NCI-H69 (cell line): ENCODE measurements at places on chromosomes 2 and 18.

DNA sequence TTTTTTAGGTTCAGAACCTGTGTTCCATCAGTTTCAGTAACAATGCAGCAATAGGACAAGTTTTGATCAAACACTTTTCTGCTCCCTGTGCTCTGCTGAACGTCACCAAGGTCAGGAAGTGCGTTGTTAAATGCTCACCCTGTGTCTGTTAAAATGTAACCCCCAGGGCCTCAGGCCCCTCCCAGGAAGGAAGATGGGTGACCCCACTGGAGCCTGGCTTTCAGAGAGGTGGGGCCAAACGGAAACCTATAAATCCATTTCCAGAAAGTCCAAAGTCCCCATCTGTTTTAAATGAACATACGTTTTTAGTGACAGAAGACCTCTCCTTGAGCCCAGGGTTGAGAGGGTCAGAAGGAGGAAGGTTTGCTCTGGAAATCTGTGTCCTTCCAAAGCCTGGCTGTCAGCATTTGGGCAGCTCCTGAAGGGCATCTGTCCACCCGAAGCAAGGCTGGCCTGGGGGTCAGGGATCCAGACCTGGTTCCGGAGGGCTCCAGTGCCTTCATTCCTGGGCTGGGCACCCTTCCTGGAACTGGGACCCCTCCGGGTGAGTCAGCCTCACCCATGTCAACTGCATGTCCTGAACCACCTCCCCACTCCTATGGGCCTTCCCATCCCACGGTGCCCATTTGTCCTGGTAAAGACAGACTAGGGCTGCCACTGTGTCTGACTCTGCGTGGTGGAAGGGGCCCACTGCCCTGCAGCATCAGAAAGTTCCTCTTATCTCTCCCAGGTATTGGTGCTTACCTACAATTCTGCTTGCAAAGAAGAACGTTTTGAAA is 117.4 kb upstream of the COPS8 start:
- no peak for DNase-seq

DNA sequence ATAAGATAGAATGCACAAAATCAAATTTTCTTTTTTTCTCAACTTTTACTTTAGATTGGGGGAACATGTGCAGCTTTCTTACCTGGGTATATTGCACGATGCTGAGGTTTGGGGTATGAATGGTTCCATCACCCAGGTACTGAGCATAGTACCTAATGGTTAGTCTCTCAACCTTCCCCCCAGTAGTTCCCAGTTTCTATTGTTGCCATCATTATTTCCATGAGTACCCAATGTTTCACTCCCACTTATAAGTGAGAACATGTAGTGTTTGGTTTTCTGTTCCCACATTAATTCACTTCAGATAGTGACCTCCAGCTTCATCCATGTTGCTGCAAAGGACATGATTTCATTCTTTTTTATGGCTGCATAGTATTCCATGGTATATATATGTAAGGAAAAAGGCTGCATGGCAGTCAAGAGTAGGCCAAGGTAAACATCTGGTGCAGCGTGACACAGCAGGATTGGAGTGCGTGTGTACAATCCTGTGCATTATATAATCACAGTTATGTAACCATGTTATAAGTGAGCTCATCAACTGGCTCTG is 10.5 kb upstream of the C2orf42 start:
- no peak for DNase-seq

- no peak for DNase-seq
Observed at GRCh38 chr18:67540559-67540958, 24.0 kb upstream of the DSEL start.

DNA sequence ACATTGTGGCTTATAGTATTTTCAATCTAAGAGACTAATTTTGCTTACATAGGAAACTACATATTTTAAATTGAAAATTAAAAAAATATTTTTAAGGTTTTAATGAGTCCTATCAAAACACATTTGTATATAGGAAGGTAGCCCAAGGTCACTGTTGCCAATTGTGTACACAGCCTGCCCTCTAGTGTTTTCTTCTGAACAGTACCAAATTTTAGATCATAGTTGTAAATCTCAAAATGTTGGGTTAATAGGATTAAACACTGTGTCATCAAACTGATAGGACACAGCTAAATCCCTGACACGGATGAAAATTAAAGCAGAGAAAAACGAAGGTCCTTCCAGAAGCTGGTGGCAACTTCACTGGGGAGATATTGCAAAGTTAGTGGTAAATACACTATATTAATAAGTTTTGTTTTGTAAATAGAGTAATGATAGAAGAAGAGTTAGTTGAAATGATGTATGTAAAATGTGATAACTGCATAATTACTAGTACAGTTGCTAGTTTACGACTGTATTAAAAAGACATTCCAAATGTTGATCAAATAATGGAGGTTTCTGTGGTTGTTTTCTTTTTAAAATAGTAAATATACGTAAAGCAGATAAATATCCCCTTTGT is 19.7 kb downstream of the CLUL1 start:
- peak; percentile 71 for DNase-seq

- DNase-seq, result no peak
Observed at GRCh38 chr2:43029186-43029585, 197.2 kb downstream of the ZFP36L2 start.
